ENCODE measurements at places on chromosomes 11 and 22.

GRCh38 chr11:67439321-67440228, 2.1 kb upstream of the PTPRCAP start:
- no peak for DNase-seq

DNA sequence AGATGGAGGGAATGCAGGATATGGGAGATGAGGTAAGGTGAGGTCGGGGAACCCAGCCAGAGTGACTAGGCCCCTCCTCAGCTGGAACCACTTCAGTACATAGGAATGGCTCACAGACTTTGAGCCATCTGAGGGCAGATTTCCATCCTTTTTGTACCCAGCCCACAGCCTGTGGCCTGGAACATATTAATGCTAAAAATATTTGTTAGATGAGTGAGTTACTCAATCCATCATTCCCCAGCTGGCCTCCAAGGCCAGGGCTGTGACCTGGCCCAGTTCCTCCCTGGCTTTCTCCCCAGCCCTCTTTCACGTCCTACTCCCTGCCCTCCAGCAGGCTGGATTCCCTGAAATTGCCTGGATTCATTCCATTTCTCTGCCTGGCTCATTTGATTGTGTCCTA, 57.2 kb upstream of the PRDM11 start:
- DNase-seq: peak; percentile 84

DNA sequence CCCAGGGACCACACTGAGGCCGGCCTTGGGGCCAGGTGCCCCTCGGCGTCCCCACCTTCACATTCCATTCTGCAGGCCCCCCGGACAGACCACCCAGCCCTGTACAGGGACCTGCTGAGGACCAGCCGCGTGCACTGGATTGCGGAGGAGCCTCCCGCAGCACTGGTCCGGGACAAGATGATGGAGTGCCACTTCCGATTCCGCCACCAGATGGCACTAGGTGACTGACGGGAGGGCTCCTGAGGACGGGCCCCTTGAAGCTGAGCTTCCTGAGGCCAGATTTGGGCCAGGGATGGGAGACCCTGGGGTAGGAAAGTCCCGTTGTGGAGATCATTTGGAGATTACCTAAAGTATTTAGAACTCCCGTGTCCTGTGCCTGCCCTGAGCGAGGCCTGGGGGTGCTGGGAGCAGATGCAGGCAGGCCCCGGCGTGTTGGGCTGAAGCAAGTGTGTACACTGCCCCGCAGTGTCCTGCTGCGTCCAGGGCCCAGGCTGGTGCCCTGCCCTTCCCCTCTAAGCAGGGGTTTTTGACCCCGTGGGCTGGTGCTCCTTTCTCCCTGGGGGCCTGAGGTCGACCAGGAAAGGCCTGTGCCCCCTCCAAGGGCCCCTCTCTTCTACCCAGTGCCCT, 20.0 kb downstream of the TRMU start:
- peak; percentile 79 for DNase-seq

- DNase-seq: peak; percentile 56
Observed at GRCh38 chr11:110130642-110131238, 37.5 kb downstream of the ZC3H12C start.

DNA sequence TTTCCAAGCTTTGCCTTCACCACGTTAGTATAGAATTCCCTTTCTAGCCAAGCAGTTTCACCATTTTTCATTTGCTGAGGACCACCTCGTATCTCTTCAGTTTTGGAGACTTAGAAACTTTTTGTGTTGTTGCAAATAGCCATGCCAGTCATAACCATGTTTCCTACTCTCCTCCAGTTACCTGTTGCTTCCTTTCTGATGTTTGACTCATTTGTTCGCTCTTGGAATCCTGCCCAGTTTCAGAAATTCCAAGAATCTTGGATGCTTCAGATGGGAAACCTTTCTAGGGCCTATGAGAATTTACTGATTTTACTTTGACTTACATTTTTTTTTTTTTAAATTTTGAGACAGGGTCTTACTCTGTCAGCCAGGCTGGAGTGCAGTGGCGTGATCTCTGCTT, 65.4 kb downstream of the PPP6R3 start:
- no peak for DNase-seq

- DNase-seq: no peak
Observed at GRCh38 chr11:41102471-41102870, 357.0 kb downstream of the LRRC4C start.

- DNase-seq: no peak
Observed at GRCh38 chr22:45993841-45994240, 16.9 kb upstream of the WNT7B start.

- no peak for DNase-seq
Observed at GRCh38 chr22:49348631-49349030, 479.0 kb downstream of the BRD1 start.

DNA sequence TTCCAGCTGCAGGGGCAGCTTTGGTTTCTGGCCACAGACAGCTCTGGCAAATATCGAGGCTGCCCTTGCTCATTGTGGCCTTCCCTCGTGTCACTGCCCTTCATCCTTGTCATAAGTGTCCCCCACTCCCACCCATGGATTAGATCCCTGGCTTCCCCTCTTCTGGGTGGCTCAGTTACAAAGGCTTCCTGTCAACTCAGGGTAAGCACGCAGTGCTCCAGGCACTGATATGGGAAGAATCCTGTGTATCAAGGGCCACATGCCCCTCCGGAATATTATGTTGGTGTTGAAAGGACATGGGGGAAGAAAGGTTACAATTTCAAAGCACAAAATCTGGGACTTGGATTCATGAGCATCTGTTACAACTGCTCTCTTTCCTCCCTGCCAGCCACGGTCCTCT, 128.1 kb downstream of the DBX1 start:
- DNase-seq: no peak

Data from femur (tissue), 1 donor.